ENCODE measurements at places on chromosomes 1 and 21. TPM values are rescaled to one million over a fixed set of nuclear protein-coding genes. Genes with fewer than 3 reads are reported as not detected.

- no peak for DNase-seq
Measured at GRCh38 chr1:160664573-160665051, 17.8 kb upstream of the SLAMF1 start.

- DNase-seq = no peak
Measured at GRCh38 chr1:34656731-34657130, 98.1 kb upstream of the GJB5 start.

BRDT gene
- total RNA-seq = not detected

GRCh38 chr1:93907718-93908117 lies 1.5 kb downstream of the GCLM start:
- no peak for DNase-seq

DNA sequence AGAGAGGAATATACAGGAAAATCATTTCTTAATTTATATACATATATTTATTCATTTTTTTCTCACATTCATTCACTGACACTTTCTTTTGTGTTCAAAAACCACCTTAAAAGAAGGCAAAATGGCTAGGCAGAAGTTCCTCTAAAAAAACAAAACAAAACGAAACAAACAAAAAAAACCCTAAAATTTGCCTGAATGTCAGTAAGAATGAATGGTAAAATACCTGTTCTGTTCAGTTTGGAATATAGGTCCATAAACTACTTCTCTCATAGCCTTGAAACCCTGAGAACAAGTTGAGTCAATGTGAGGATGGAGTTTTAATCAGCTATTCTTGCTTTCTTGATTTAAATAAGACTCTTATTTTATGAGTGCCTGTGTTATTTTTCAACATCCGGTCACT lies 14.7 kb upstream of the ALG6 start:
- no peak for DNase-seq

OLIG2 gene
- total RNA-seq = not detected

GRCh38 chr1:1881727-1882126 lies 9.2 kb downstream of the GNB1 start:
- DNase-seq = no peak

DNA sequence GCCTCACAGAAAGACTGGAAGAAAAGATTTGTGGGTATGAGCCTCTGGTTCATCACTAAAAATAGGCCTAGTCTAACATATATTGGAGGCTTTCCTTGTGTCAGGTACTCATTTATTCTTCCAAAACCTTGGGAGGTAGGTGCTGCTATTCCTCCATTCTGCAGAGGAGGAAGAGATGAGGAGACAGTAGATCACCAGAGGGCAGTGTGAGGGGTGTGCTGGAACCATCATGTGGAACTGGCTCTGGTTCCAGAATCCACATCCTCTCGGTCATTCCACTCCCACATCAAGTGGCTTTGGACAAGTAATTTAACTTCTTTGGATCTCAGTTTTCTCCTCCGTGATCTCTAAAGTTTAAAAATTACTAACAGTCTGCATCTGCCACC lies 7.4 kb upstream of the INKA2 start:
- no peak for DNase-seq

DNA sequence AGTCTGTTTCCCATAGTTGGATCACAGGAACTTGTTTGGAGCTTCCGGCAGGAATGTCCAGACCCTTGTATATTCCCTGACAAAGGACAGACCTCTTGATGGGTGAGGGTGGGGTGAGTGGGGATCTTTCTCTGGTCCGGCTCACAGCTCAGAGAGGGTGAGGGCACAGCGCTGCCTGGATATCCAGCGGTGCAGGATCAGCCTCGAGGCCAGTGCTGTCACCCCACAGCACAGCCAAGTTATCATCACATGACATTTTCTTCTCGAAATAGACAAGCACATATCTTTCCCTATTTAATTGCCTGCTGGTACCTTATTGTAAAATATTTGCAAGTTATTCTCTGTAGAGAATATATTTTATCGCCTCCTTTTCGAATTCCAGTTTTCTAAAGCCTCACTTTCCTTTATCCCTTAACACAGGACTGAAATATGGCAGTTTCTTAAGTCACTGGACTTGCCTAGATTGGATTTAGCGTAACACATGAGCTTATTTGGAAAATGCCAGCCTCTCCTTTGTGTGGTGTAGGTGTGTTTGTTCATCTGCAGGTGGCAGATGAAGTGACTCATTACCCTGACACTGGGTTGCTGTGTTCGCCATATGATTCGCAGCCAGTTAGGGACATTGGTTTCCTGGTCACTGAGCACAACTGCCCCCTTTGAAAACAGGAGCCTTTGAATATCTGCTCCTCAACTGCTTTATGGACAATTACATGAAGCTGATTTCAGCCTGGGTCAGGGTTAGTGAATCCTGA lies 21.4 kb downstream of the CLIC6 start:
- DNase-seq = no peak

GRCh38 chr1:1563688-1564087 lies 11.0 kb downstream of the SSU72 start:
- no peak for DNase-seq

DNA sequence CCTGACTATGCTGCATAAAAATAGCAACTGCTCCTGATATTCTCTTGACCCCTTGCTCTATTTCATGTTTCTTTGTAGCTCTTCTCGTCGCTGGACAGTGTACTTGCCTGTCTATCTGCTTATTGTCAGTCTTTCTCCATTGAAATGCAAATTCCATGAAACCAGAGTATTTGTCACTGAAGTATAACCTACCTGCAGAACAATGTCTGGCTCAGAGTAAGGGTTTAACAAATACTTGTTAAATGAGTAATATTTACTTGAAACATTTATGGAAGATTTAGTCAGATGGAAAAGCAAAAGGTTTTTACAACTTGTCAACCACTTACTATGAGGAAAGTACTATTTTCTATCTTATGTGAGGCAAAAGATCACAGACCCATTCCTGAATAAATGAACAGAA lies 19.9 kb upstream of the ERICH3 start:
- DNase-seq = no peak

GRCh38 chr1:106360252-106360651 lies 696.2 kb upstream of the PRMT6 start:
- DNase-seq = no peak

- DNase-seq = no peak
Measured at GRCh38 chr1:2180297-2181245, 14.0 kb downstream of the FAAP20 start.

- DNase-seq = no peak
Measured at GRCh38 chr1:119318466-119319309, 49.9 kb upstream of the HAO2 start.

All from ureter (tissue), 1 donor.